LNCaP clone FGC (cell line): ENCODE measurements at places on chromosomes 16 and 17.

DNA sequence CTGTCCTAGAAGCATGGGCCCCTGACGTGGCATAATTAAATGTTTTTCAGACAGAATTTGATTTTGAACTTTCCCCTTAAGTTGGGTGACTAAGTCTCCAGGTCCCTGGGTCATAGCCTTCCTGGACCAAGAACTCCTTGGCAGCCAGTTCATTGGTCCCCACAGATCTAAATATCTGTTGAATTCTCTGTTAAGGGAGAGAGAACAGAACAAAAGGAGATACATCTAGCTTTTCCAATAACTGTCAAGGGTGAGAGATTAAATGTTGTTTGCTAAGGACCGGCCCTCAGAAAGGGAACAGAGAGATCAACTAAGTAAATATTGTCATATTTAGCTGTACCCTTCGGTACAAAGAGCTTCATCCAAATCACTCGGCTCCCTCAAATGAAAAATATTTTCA lies 78.2 kb upstream of the NOL11 start:
- no peak for DNase-seq

GRCh38 chr16:4404967-4405696 lies 11.3 kb downstream of the CORO7 start:
- DNase-seq = no peak

DNA sequence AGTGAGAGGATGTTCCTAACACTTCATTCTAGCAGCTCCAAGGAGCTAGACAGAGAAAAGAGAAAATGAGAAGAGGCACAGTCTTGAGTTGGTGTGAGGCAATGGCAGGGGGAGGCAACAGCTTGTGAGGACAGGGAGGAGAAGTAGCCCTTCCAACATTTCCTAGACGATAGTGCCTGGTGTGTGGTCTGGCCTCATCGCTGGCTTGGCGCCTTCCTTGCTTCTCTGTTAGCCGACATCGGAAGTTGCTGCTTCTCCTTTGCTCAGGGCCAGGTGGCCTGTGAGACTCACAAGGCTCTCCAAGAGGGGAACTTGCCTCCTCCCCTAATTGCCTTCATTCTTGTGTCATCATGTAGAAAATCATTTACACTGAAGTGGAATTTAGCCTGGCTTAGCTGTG lies 208.7 kb downstream of the MAP2K4 start:
- no peak for DNase-seq

GRCh38 chr16:9091867-9092281 lies 430 bp downstream of the HAPSTR1 start:
- no peak for DNase-seq

DNA sequence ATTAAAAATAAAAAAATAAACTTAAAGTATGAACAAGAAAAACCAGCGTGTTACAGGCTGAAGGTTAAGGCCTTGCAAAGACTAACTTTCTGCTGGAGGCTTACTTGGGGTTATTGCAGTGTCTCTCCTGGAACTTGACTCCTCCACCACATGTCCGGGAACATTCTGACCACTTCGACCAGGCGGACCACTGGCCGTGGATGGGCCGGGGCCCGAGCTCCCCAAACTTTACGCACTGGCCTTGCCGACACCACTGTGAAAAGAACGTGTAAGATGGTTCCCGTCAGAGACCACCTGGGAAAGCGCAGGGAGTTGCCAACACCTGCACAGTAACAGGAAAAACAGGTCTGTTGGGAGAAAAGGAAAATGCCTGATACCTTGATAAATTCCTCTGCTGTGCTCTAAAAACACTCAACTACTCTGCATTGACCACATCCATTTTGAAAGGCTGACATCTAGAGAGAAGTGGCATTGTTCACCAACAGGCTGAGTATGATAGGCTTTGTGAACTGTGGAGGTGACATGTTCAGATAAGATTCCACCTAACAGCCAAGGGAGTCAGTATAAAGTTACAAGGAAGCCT lies 99.1 kb downstream of the ADAMTS18 start:
- DNase-seq = no peak

GRCh38 chr17:77927777-77928518 lies 30.6 kb upstream of the TNRC6C start:
- no peak for DNase-seq

DNA sequence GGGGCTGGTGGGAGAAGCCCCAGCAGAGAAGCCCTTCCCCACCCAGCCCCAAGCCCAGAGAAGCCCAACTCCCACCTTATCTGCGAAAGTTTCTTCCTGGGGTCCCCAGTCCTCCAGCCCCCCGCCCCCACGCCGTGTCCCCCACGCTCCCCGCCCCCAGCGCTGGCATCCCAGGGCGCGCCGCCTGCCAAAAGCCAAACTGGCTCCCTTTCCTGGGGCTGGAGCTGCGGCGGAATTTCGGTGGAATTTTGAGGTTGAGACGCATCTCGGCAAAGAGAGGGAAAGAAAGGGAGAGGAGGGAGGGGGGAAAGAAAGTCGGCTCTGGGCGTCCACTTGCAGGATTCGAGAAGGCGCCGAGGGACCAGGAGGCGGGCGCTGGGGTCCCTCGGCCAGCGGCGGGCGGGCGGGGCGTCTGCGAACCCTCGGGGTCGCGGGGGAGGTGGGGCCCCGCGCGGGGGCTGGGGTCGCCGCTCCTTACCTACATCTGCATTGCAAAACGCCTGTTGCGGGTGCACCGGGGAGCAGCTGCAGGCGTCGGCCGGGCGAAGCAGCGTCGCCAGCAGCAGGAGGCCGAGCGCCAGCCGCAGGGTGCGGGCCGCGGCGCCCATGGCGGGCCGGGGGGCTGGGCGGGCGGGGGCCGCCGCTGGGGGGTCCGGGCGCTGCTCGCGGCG lies 571 bp downstream of the TIMP2 start:
- DNase-seq = no peak

DNA sequence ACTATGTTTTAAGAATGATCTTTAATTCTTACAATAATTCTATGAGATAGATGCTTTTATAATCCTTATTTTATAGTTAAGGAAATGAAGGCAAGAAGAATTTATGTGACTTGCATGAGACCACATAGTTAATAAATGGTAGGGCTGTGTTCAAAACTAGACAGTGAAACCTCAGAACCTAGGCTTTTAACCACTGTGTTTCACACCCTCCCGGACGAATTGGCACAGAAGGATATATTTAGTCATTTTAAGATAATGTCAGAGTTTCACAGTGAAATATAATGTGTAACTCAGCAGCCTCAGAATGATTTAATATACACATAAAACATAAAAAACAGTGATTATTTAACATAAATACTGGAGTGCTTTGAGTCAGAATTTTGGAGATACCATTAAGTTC lies 57.0 kb downstream of the NSRP1 start:
- no peak for DNase-seq

DNA sequence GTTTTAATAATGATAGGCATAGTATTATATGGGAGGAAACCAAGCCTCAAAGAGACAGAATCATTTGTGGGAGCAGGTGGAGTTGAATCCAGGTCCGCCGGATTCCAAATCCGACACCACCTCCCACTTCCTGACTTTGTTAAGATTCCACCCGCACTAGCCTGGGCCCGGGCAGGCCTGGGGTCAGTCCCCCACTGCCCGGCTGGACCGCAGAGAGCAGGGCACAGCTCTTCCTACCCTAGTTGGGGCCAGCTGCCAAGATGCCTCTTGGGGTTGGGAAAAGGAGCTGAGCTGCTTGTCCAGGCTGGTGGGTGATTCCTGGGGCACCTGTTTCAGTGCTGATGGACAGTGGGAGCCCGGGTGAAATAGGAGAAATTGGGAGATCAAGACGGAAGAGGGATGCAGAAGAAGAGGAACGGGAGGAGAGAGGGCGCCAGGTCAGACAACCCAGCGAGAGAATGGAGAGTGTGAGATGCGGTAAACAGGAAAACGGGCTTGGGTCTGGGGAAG lies 53.9 kb downstream of the OR1D5 start:
- no peak for DNase-seq

DNA sequence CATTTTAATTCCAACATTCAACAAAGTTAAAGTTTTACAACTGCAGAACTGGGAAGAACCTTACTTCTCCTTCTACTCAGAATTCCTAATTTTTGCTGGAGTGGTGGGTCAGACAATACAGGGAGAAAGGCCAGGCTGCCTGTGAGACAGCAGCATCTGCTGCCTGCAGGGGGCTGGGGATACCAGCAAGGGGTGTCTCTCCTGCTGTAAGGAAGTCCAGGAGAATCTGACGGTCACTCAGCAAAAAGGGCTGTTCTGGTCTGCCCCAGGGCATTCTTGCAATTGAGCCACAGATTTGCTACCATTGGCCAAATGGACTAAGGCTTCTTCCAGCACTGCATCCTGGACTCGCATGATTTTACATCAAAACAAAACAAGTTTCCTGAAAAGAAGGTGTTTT lies 426.6 kb upstream of the CDH11 start:
- DNase-seq = no peak

GRCh38 chr17:62898239-62898864 lies 67.7 kb upstream of the TANC2 start:
- no peak for DNase-seq

- DNase-seq = no peak
Measured at GRCh38 chr17:39231091-39231561, 5.4 kb upstream of the STAC2 start.

DNA sequence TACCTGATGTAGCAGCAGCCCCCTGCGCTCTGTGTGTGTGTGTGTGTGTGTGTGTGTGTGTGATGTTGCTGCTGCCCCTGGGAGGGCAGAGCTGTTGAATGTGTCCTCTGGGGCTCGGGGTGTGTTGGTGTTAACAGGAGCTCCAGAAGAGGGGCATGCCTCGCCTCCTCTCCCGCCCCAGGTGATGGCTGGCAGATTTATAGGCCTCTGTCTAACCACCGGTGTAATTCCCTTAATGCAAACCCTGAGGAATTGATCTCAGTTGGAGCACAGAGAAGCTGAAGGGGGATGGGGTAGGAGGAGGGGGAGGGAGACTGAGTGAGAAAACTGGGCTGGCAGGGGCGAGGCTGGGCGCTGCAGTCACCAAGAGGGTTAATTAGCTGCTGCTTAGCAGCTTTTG lies 10.0 kb downstream of the CACNA1G start:
- DNase-seq = no peak

DNA sequence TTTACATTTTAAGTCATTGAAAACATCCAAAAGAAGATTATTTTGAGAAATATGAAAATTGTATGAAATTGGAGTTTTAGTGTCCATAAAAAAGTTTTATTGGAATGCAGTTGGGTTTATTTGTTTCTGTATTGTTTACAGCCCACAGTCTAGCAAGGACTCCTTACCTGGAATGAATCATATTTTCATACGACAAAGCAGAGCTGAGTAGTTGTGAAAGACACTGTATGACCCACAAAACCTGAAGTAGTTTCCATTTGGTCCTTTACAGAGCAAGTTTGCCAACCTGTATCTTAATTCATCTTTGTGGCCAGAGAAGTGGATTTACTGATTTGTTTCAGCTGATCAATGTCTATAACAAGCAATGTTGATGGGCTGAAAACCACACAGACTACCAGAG lies 10.3 kb downstream of the CCL18 start:
- DNase-seq = peak; percentile 18

GRCh38 chr17:2635675-2636074 lies 42.2 kb downstream of the PAFAH1B1 start:
- no peak for DNase-seq

DNA sequence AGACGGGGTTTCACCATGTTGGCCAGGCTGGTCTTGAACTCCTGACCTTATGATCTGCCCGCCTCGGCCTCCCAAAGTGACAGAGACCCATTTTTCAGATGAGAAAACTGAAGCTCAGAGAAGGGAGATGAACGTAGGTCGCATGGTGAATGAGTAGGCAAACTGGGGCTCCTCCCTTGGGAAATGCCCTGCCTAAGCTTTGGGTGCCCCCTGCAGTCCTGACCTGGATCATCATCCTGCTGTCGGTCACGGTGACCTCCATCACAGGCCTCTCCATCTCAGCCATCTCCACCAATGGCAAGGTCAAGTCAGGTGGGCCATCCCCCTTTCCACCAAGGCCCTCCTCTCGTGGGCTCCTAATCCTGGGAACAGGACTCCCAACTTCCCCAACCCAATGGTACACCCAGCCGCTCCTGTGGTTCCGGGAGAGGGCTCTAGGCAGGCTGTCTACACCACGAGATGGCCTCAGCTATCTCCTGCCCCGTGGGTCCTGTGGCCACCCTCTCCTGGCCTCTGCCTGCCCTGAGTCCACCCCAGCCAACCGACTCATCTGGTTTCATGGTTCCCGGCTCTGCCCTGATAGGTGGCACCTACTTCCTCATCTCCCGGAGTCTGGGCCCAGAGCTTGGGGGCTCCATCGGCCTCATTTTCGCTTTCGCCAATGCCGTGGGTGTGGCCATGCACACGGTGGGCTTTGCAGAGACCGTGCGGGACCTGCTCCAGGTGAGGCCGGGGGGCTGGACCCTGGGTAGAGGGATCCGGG lies 4.7 kb downstream of the SLC12A3 start:
- DNase-seq = no peak

GRCh38 chr17:32876417-32877163 lies at the start of gene MYO1D:
MYO1D (minus strand) TSS chr17:32877124; CDS start chr17:32876872, 252 bp downstream.
- DNase-seq = no peak

- DNase-seq = no peak
Measured at GRCh38 chr17:79137015-79137788, 62.6 kb downstream of the ENGASE start.

- no peak for DNase-seq
Measured at GRCh38 chr17:39183045-39183444, 14.4 kb downstream of the CACNB1 start.

DNA sequence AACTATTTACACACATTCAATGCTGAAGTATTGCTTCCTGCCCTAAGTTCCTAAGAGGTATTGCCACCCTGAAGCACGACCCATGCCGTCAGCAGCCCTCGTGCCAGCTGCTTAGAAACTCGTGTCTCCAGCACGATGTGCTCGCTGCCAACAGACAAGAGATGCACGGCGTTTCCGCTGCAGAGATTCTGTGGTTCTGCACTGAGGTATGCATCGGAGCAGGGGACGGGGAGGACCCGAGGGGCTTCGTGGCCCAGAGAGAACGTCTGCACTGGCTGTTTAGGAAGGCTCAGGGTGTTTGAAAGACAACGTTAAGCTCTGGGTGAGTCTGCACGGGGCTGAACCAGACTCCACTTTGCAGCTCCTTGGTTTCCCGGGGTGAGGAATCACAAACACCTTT lies 82.7 kb upstream of the CREBBP start:
- no peak for DNase-seq
